ENCODE measurements at places on chromosomes 7 and 10. TPM values are rescaled to one million over a fixed set of nuclear protein-coding genes. Genes with fewer than 3 reads are reported as not detected.

The THSD7A gene
- total RNA-seq: not detected

The NOD1 gene
- total RNA-seq: 10.8 TPM

The TAC1 gene
- total RNA-seq: 0.62 TPM

The SLC26A5 gene
- total RNA-seq: not detected

The NME8 gene
- total RNA-seq: not detected

The HKDC1 gene
- 0.30 TPM for total RNA-seq

The FAM25G gene
- total RNA-seq: not detected

The ETV1 gene
- total RNA-seq: 0.32 TPM

The SPDYE8 gene
- not detected for total RNA-seq

The C10orf105 gene
- total RNA-seq: 0.40 TPM

The CAMK1D gene
- total RNA-seq: 16.0 TPM

The LRRC4 gene
- 0.50 TPM for total RNA-seq

The CCDC172 gene
- not detected for total RNA-seq

The STEAP1B gene
- total RNA-seq: 0.23 TPM

The TWIST1 gene
- 1.2 TPM for total RNA-seq

The H2BK1 gene
- total RNA-seq: not detected

The SLIT1 gene
- 0.94 TPM for total RNA-seq

The GPR141 gene
- total RNA-seq: not detected

The CYP2C9 gene
- not detected for total RNA-seq

The THAP5 gene
- 43.4 TPM for total RNA-seq

The IFIT1B gene
- total RNA-seq: not detected

The CREB5 gene
- total RNA-seq: 0.50 TPM

The CCL26 gene
- not detected for total RNA-seq

The PKD2L1 gene
- total RNA-seq: not detected

The DYDC2 gene
- 0.79 TPM for total RNA-seq

The OR2A12 gene
- total RNA-seq: not detected

The NRCAM gene
- total RNA-seq: 1.0 TPM
